CD8-positive, alpha-beta memory T cell (primary cell): ENCODE measurements at places on chromosomes 5 and 9. TPM values are rescaled to one million over a fixed set of nuclear protein-coding genes. Genes with fewer than 3 reads are reported as not detected.

The ARHGEF28 gene
- total RNA-seq, result 0.27 TPM

The FOXD1 gene
- total RNA-seq, result 0.09 TPM

The COL5A1 gene
- 0.13 TPM for total RNA-seq

DNA sequence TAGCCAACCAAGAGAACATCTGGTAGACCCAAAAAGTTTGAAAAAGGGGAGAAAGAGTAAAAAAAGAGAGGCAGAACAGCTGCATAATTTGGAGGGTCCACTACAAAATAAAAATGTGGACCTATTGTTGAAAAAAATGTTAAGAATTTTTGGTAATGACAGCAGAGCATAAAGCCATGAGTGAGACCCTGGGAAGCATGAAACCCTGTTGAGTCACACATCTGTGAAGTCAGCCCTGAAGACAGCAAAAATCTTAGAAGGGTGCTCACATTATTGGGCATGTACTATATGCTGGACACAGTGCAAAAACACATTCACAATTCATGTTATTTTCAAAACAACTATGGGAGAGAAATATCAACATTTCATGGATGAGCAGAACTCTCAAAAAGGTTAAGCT, 56.4 kb upstream of the LIFR start:
- no peaks in the 10 kb centered on the region for H3K36me3 ChIP-seq
- DNase-seq, result no peak
- no peaks in the 10 kb centered on the region for H3K4me1 ChIP-seq
- H3K27ac ChIP-seq, result no peak overlapping the region
- no peak overlapping the region for H3K4me3 ChIP-seq

DNA sequence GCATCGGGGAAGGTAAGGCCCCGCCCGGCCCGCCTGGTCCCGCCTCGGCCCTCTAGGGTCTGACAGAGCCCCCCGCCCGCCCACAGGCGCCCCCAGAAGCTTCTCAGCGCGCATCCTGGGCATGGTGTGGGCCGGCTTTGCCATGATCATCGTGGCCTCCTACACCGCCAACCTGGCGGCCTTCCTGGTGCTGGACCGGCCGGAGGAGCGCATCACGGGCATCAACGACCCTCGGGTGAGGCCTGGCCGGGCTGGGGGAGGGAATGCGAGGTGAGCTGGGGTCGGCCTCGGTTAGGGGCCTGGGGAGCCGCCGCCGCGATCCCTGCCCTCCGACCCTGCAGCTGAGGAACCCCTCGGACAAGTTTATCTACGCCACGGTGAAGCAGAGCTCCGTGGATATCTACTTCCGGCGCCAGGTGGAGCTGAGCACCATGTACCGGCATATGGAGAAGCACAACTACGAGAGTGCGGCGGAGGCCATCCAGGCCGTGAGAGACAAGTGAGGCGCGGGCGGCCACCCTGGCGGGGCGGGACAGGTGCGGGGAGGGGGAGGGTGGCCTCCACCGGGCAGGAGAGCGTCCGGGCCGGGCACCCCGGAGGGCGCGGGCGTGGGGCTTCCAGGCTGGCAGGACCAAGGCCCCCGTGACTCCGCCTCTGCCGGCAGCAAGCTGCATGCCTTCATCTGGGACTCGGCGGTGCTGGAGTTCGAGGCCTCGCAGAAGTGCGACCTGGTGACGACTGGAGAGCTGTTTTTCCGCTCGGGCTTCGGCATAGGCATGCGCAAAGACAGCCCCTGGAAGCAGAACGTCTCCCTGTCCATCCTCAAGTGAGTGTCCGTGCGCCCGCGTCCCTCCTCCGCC, 7.1 kb downstream of the LRRC26 start:
- peaks cover 6% of the 10 kb centered on the region for H3K4me1 ChIP-seq
- no peak for DNase-seq
- H3K36me3 ChIP-seq, result no peaks in the 10 kb centered on the region
- H3K4me3 ChIP-seq, result no peak overlapping the region
- H3K27ac ChIP-seq, result no peak overlapping the region

DNA sequence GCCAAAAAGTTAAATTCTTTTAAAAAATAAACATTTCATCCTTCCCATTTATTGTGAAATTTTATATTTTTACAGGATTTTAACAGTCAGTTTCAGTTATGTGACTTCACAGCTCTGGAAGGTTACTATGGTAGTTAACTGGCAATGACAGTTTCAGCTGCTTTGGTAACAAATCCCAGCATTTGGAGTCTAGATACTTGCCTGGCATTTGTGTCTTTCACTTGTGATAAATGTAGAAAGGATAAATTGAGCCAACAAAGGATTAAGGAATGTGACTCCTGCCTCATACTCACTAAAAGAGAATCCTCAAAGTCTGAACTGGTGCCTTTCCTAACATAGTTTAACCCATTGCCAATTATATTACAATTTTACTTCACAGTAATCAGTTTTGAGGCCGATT, 315.5 kb downstream of the FER start:
- DNase-seq, result no peak
- no peaks in the 10 kb centered on the region for H3K36me3 ChIP-seq
- no peaks in the 10 kb centered on the region for H3K4me1 ChIP-seq
- no peak overlapping the region for H3K4me3 ChIP-seq
- H3K27me3 ChIP-seq, result no peaks in the 10 kb centered on the region
- no peak overlapping the region for H3K27ac ChIP-seq

GRCh38 chr9:111566234-111566633, 33.2 kb downstream of the PTGR1 start:
- DNase-seq, result no peak
- H3K27me3 ChIP-seq, result no peaks in the 10 kb centered on the region
- H3K36me3 ChIP-seq, result no peaks in the 10 kb centered on the region
- no peak overlapping the region for H3K27ac ChIP-seq
- H3K4me3 ChIP-seq, result no peak overlapping the region

GRCh38 chr5:4873652-4874051, 266.5 kb upstream of the ADAMTS16 start:
- no peaks in the 10 kb centered on the region for H3K36me3 ChIP-seq
- DNase-seq, result no peak
- no peak overlapping the region for H3K27ac ChIP-seq

- H3K4me1 ChIP-seq, result no peaks in the 10 kb centered on the region
- no peak overlapping the region for H3K4me3 ChIP-seq
- H3K36me3 ChIP-seq, result no peaks in the 10 kb centered on the region
- H3K27ac ChIP-seq, result no peak overlapping the region
- no peak for DNase-seq
Measured at GRCh38 chr9:72949918-72950325, 2.9 kb downstream of the ALDH1A1 start.

DNA sequence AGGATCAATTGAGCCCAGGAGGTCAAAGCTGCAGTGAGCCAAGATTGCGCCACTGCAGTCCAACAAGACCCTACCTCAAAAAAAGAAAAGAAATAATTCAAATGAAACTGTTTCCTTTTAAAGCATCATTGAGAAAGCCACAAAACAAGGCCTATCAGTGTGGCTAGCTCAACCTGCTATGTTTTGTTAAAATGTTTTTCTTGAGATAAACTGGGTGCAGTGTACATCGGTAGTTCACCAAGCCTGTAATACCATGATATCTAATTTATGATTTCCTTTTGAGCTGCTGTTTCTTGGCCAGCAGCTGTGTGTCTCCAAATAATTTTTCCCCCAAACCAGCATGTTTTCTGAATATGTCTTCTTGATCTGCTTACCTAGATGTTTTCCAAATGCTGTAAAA, 97.3 kb upstream of the GOLGA1 start:
- H3K4me3 ChIP-seq, result no peak overlapping the region
- H3K27me3 ChIP-seq, result no peaks in the 10 kb centered on the region
- DNase-seq, result no peak
- no peaks in the 10 kb centered on the region for H3K36me3 ChIP-seq
